Spinal cord (tissue), 10 donors: ENCODE measurements at places on chromosomes 7 and 10. TPM values are rescaled to one million over a fixed set of nuclear protein-coding genes. Genes with fewer than 3 reads are reported as not detected.

GRCh38 chr10:117669122-117669521 is 126.6 kb downstream of the EMX2 start:
- no peak overlapping the region for H3K4me3 ChIP-seq
- DNase-seq: no peak
- no peaks in the 10 kb centered on the region for H3K27me3 ChIP-seq
- no peaks in the 10 kb centered on the region for H3K4me1 ChIP-seq
- H3K36me3 ChIP-seq: no peaks in the 10 kb centered on the region

DNA sequence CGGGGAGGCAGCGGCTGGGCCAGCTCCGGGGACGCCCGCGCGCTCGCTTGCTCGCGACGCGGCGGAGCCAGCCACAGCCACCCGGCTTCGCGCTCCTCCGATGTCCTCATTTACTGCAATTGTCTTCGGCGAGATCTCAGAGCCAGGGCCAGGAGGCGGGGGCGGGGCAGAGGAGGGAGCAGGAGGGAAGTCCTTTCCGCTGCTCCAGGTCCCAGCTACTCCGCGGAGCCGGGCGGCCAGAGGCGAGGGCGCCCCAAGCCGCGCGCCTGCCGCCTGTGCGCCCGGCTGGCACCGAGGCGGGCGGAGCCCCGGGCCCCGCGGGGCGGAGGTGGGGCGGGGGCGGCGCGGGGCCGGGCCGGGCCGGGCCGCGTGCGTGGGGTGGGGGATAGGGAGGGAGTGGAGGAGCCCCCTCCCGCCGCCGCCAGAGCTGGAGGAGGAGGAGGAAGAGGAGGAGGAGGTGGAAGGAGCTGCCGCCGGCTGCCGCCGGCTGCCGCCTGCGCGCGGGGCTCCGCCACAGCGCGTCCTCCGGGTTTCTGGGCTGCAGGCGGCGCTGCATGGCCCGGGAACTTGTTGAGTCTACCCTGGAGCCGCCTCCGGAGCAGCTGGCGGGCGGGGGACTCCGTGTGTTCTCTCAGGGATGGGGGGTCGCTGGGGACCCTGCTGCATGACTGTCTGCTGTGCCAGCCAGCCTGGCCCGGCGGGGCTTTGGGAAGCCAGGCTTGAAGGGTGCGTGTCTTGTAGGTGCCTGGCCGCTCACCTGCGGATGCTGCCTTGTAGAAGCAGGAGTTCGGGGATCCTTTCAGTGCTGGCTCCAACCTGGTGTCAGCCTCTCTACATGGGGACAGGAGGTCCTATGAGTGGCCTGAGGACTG is at the start of gene INSYN2A:
Gene INSYN2A, minus strand, starts transcription at position 310 of the 872 bp plus-strand sequence. CDS start 20,196 bp downstream, outside the sequence.
- peak within 1 kb of the TSS; percentile 22 for H3K27ac ChIP-seq
- peaks cover 15% of the 10 kb centered on the region for H3K27me3 ChIP-seq
- H3K4me3 ChIP-seq: peak within 1 kb of the TSS; percentile 26
- DNase-seq: no peak

GRCh38 chr10:89904755-89905154 is 203.4 kb downstream of the KIF20B start:
- H3K4me3 ChIP-seq: no peak overlapping the region
- no peak for DNase-seq
- H3K4me1 ChIP-seq: no peaks in the 10 kb centered on the region
- no peaks in the 10 kb centered on the region for H3K36me3 ChIP-seq
- no peaks in the 10 kb centered on the region for H3K27me3 ChIP-seq

GRCh38 chr7:33494474-33494873 is 365.1 kb downstream of the BBS9 start:
- H3K27me3 ChIP-seq: no peaks in the 10 kb centered on the region
- no peaks in the 10 kb centered on the region for H3K4me1 ChIP-seq
- no peak for DNase-seq
- H3K4me3 ChIP-seq: no peak overlapping the region
- no peaks in the 10 kb centered on the region for H3K36me3 ChIP-seq

DNA sequence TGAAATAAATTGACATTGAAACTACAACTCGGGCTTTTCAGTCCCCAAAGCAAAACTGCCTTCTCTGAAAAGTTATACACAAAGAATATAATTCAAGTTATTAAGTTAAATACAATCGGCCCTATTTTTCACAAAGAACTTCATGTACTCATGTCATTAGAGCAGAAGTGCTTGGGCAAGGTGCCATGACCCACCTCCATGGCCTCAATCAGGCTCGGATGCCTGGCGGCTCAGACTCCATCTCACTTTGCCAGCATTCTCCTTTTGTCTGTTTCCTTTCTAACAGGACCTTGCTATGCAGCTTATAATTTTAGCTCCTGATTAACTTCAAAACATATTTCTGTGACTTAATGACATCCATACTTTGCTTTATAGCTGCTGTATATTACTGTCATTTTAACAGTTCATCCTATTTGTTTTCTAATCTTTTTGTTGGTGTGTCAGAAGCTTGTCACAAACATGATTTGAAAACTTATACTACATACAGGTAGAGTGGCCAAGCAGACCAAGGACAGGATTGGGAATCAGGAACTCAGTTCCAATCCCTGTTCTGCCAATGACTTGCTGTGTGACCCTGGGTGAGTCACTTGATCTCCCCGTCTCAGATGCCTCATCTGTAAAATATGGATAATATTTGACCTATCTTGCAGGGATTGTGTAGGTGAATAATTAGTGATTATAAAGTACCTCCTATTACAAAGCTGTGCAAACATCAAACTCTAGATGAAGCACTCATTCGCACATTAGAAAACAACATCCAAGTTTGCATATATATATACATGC is 60.8 kb upstream of the ITGA8 start:
- no peak overlapping the region for H3K4me3 ChIP-seq
- no peak overlapping the region for H3K27ac ChIP-seq
- no peaks in the 10 kb centered on the region for H3K27me3 ChIP-seq
- DNase-seq: no peak
- H3K36me3 ChIP-seq: no peaks in the 10 kb centered on the region

DNA sequence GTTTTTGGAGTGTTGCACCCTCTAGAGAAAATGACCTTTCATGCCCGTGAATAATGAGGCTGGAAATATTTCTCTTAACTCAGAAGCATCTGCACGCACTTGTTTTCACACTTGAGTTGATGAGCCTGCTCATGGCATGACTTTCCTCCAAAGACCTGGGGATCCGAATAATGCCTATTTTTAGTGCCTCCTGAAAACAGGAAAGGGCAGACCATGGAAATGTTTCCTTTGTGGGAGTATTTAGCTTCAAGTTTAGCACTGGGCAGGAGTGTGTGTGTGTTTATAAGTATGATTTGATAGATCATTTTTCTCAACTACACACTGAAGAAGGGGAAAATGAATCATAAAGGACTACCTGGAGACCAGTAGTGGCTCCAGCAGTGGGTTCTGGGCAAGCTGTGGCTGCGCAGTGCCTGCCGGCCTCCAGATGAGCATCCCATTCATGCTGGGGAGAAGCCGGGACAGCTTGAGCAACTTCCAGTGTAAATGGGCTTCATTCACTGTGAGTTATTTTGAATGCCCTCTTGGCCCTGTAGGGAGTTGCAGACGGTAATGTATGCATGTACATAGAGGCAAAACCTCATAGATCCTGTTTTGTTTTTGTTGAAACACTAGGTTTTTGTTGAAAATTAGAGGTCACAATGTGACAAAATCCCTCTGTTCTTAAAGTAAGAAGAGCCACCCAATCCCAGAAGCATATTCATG is 117.8 kb upstream of the INSYN2A start:
- no peak overlapping the region for H3K4me3 ChIP-seq
- no peak overlapping the region for H3K27ac ChIP-seq
- DNase-seq: no peak
- H3K27me3 ChIP-seq: no peaks in the 10 kb centered on the region
- H3K4me1 ChIP-seq: peaks cover 15% of the 10 kb centered on the region
- no peaks in the 10 kb centered on the region for H3K36me3 ChIP-seq

DNA sequence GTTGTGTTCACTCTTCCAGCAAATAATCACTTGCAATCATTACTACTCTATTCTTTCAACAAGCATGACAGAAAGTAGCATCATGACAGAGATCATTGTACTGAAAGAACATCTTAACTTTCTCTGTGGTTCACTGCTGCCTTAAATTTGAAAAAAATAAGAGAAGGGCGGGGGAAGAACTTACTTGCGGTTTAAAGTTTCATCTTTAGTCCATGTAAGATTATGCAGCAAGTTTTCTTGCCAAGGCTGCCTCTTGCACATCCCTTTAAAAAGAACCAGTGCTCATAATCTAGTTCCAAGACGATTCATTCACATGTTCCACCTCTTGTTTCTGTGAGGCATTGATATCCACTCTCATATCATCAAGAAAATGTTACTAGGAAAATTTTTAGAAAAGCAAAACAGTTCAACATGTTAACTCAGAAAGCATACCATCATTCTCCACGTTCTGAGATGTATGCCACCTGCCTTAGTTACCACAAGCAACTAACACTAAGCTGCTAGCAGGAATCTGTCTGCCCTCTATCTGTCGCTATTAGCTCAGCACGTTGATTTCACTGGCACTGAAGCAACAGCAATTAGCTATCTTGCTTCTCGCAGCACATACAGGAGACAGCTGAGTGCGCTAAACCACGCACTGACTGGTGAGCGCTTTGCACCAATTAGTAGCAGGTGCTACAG is at the start of gene PCDH15:
Gene PCDH15, minus strand, starts transcription at position 491 of the 681 bp plus-strand sequence. CDS start 136,969 bp downstream, outside the sequence.
- no peaks in the 10 kb centered on the region for H3K27me3 ChIP-seq
- H3K27ac ChIP-seq: no peak within 1 kb of the TSS
- H3K4me1 ChIP-seq: no peaks in the 10 kb centered on the region
- no peaks in the 10 kb centered on the region for H3K36me3 ChIP-seq
- H3K4me3 ChIP-seq: peak within 1 kb of the TSS; percentile 31

The ZNF804B gene
- total RNA-seq: 5.5 TPM

GRCh38 chr10:128963211-128964099 is 503.6 kb upstream of the MGMT start:
- no peak for DNase-seq
- H3K27me3 ChIP-seq: no peaks in the 10 kb centered on the region

The TAS2R41 gene
- not detected for total RNA-seq

GRCh38 chr7:47024991-47025390 is 556.9 kb downstream of the TNS3 start:
- H3K27ac ChIP-seq: no peak overlapping the region
- H3K4me3 ChIP-seq: no peak overlapping the region
- DNase-seq: no peak
- H3K4me1 ChIP-seq: no peaks in the 10 kb centered on the region
- H3K27me3 ChIP-seq: no peaks in the 10 kb centered on the region
- no peaks in the 10 kb centered on the region for H3K36me3 ChIP-seq

The RPEL1 gene
- total RNA-seq: 0.11 TPM
